ENCODE measurements at places on chromosomes 2 and 18.

DNA sequence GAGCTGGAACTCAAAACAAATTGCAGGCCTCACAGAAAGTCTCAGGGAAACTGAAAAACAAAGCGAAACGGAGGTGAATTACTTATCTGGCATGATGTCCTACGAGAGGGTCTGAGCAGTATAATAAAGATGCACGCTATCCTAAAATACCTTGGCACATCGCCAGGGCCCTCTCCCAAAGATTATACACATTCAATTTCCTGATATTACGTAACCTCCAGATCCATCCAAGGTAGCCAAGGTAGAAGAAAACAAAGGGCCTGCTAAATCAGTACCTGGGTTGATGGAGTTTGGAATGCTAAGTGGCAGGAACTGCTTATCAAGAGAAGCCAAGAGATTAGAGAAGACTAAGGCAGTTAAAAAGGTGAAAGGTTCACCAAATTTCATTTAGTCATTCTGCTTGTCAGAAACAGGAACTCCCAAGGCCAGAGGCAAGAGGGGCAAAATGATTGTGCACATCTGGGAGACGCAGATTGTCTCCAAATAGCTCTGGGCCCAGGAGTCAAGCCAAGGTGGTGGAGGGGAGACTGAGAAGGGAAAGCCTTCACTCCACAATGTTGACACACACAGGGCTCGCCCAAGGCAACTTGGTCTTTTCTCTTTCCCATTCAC, 236.8 kb upstream of the ATP5MC3 start:
- DNase-seq = no peak

DNA sequence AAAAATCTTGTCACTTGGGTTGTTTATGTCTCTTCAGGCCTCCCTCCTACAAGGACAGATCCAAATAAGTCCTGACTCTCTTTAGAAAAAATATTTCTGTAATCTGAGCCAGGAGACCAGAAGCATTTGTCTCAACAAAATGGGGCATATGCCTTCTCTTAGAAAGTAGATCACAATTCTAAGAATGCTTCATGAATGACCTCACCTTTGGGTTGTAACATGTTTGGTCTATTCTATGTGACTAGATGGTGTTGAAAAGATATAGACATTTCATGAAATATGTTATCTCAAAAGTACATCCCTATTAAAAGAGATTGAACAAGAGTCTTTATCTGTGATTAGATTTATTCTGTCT, 159.0 kb upstream of the SETBP1 start:
- DNase-seq = no peak

DNA sequence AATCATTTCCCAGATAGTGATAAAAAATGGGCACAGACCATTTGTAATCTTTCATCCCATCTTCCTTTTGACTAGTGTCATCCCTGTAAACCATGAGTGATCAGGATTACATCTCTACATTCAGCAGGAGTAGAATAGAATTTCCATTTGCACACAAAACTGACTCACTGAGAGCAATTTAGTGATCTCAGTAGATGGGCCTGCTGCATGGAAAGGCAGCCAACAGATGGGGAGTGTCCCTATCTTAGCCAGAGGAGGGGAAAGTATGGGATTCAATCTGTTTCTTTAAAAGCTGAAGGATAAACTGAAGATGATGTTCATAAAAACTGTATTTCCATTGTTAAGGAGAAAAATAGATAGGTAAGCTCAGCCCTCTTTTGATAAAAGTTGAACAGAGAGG, 441.7 kb downstream of the ZNF521 start:
- DNase-seq = no peak

DNA sequence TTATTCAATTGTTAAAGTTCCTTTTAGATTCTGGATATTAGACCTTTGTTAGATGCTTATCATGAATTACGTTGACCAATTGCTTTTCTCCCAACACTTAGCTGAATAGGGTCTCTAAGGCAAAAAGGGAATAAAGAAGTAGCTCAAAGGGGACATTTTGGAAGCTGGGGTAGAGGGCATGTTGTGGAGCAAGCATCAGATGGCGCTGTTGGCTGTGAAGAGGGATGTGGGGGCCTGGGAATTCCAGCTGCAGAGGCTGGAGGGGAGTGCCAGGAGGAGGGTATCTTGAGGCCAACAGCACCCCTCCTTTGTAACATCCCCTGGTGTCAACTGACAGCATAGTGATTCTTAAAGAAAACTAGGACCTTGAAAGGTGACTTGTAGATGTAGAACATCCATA, 198.2 kb downstream of the ADCYAP1 start:
- DNase-seq = no peak

GRCh38 chr2:9800639-9800974, 42.7 kb upstream of the TAF1B start:
- no peak for DNase-seq

GRCh38 chr18:23684515-23685197, 4.6 kb upstream of the LAMA3 start:
- no peak for DNase-seq

DNA sequence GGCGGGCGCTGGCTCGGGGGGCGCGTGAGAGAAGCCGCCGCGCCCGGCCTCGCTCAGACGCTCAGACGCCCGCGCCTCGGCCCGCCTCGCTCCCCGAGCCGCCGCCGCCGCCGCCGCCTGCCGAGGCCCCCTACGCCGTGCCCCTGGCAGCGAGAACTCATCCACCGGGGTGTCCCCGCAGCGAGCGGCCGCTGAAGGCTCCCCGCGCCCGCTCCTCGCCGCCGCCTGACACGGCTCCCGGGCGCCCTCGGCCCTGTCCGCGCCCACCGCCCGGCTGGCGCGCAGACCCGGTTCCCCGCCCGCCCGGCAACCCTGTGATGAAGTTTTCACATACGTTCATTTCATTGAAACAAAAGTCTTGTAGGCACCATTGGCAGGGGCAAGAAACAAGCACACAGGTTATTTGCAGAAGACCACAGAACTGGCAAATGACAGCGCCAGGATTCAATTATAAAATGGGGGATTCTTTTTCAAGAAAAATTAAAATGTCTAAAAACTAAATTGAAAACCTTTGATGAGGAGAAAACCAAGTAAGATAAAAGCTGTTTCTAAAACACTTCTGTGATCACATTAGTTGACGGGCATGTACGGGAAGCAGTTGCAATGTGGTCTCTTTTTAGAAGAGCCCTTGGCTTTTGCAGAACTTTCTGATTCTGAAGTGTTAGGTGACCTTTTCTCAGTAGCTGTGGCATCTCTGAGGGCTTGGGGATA, 50.5 kb upstream of the TUBA3D start:
- no peak for DNase-seq

DNA sequence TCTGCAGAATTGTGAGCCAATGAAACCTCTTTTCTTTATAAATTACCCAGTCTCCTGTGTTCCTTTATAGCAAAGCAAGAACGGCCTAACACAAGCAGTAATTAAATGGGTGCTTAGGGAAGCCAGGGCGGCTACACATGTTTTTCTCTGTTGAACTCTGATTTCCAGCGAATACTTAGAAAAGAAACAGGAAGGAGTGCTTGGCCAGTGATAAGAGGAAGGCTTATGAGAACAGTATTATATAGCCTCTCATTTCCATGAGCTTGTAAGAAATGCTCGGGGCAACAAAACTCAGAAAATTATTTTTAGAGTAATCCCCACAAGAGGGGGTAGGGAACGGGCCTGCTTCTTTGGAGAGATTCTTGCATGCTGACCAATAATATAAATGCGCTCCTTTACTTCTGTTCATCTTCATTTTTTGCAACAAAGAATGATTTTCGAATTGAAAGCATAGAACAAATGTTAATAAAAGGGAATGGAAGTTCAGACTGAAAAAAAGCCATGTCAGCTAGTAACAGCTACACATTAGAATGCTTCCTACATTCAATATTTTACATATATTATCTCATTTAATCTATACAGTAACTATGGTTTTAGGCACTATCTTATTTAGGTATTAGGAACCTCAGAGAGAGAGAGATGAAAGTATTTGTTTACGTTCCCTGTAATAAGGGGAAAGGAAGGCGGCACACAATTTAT, 49.7 kb upstream of the CCDC85A start:
- no peak for DNase-seq

GRCh38 chr18:46768166-46768921, 11.5 kb upstream of the ST8SIA5 start:
- DNase-seq = no peak
